ENCODE measurements at places on chromosomes 6 and 20. TPM values are rescaled to one million over a fixed set of nuclear protein-coding genes. Genes with fewer than 3 reads are reported as not detected.
A peak's percentile ranks its signal among the peaks of the same experiment; 100 is the strongest.

- H3K36me3 ChIP-seq = no peaks in the 10 kb centered on the region
- peaks cover 7% of the 10 kb centered on the region for H3K4me1 ChIP-seq
- no peak overlapping the region for H3K27ac ChIP-seq
- peaks cover 3% of the 10 kb centered on the region for H3K27me3 ChIP-seq
Measured at GRCh38 chr6:41284726-41285125, 1.8 kb downstream of the TREM1 start.

DNA sequence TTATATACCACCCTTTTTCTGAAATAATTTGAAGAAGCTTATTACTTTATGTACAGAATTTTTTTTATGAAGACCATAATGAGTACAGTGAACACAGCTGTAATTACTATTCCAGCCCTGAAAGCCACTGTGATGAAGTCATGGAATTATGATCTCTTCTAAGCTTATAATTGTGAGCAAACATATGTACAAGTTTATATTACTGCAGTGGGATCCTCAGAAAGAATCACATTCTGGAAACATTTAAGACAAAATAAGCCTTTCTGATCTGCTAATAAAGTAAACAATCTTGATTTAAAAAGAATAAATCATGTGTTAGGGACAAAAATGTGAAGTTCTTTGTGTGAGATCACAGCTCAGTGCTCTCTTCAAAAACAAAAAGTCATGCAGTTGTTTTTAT is 560.4 kb downstream of the CD109 start:
- DNase-seq = no peak
- no peaks in the 10 kb centered on the region for H3K36me3 ChIP-seq

RAE1 gene
- total RNA-seq = 63.4 TPM

- H3K27me3 ChIP-seq = peaks cover 22% of the 10 kb centered on the region
- no peak for DNase-seq
- H3K4me3 ChIP-seq = no peak overlapping the region
- peaks cover 6% of the 10 kb centered on the region for H3K4me1 ChIP-seq
- no peaks in the 10 kb centered on the region for H3K36me3 ChIP-seq
- H3K27ac ChIP-seq = no peak overlapping the region
Measured at GRCh38 chr6:4649728-4650127, 126.5 kb upstream of the CDYL start.

DNA sequence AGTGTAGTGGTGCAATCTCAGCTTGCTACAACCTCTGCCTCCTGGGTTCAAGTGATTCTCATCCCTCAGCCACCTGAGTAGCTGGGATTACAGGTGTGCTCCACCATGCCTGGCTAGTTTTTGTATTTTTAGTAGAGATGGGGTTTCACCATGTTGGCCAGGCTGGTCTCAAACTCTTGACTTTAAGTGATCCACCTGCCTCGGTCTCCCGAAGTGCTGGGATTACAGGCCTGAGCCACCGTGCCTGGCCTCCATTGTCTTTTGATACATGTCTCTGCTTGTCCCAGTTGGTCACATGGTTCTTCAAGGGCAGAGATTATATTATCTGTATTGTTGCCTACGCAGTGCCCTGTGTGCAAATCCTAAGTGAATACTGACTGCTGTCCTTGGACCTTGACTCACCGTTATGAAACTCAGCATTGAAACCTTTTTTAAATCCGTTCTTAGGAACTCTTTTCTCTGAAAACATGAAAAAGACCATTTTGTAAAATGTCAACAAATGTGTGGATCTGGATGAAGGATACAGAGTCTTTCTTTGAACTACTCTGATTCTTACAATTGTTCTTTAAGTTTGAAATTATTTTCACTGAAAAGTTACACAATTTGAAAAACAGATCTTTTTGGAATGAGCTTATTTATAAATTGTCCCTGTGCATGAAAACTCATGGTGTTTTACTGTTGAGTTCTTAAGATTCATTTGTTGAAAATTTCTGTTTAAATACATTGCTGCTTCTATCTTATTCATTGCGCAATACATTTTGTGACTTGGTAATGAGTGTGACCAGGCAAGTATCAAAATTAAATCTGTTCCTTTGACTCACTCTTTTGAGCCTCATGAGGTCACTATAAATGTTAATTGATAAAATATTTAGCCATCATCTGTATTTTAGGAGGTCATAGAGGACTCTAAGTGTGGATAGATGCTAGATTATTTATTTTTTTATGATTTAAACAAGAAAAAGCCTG is 293.5 kb downstream of the UTRN start:
- no peak overlapping the region for H3K27ac ChIP-seq
- H3K27me3 ChIP-seq = no peaks in the 10 kb centered on the region
- no peak overlapping the region for H3K4me3 ChIP-seq

- no peaks in the 10 kb centered on the region for H3K27me3 ChIP-seq
- no peak overlapping the region for H3K27ac ChIP-seq
- H3K4me3 ChIP-seq = no peak overlapping the region
Measured at GRCh38 chr20:20677186-20677585, 35.3 kb downstream of the RALGAPA2 start.

ATP6V1G2 gene
- total RNA-seq = 0.89 TPM

FERMT1 gene
- 0.71 TPM for total RNA-seq

GRCh38 chr6:84515067-84515466 is 249.3 kb downstream of the TBX18 start:
- H3K27me3 ChIP-seq = no peaks in the 10 kb centered on the region
- H3K27ac ChIP-seq = no peak overlapping the region
- DNase-seq = peak; percentile 13
- H3K4me1 ChIP-seq = no peaks in the 10 kb centered on the region
- H3K36me3 ChIP-seq = no peaks in the 10 kb centered on the region

DNA sequence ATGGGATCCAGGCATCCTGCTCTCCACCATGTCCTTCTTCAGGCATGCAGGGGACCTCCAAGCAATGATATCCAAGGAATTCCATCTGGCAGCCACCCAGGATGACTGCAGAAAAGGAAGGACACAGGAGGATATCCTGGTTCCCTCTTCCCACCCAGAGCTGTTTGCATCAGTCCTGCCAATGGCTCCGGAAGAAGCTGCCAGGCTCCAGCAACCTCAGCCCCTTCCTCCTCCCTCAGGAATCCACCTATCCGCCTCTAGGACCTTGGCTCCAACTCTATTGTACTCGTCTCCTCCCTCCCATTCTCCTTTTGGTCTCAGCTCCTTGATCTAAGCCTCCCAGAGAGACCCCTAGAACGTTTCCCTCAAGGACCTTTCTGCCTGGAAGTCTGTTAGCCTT is 733 bp upstream of the PSORS1C2 start:
- H3K36me3 ChIP-seq = peaks cover 5% of the 10 kb centered on the region
- no peak overlapping the region for H3K27ac ChIP-seq
- peaks cover 4% of the 10 kb centered on the region for H3K4me1 ChIP-seq

GRCh38 chr6:134010974-134011373 is 41.5 kb downstream of the SLC2A12 start:
- H3K4me1 ChIP-seq = peaks cover 13% of the 10 kb centered on the region
- DNase-seq = no peak
- H3K27me3 ChIP-seq = peaks cover 12% of the 10 kb centered on the region
- no peak overlapping the region for H3K27ac ChIP-seq
- H3K4me3 ChIP-seq = no peak overlapping the region

GRCh38 chr6:40901322-40902055 is 137.5 kb downstream of the UNC5CL start:
- peaks cover 3% of the 10 kb centered on the region for H3K27me3 ChIP-seq
- H3K4me3 ChIP-seq = no peak overlapping the region
- H3K36me3 ChIP-seq = no peaks in the 10 kb centered on the region
- H3K4me1 ChIP-seq = no peaks in the 10 kb centered on the region
- DNase-seq = no peak
- H3K27ac ChIP-seq = no peak overlapping the region

DNA sequence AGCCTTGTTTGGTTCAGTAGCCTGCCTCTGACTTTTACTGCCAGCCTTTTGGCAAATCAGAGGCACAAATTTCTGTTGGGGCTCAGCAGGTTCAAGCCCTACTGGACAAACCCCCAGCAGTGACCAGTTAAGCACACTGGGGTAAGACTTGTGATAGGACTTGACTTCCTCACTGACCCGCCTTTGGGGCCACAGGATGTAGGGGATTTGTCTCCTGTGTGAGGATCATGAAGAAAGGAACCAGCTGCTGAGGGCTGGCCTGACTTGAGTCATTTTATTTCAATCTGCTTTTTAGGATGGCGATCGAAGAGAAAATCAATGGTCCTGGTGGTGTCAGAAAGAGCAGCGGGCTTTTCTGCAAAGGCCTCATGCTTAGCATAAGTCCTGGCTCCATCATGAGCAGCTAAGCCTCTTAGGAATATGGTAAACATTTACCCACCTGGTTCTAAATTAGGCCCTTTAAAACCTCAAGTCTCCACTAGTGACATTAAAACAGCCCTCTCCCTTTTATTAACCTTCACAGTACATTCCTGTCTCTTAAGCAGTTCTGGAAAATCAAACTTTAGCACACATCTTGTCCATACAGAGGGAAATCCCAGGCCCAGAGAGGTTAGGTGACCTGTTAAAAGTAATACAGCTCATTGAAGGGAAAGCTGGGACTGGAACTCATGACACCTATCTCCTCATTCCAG is 16.6 kb downstream of the CHMP4B start:
- no peak for DNase-seq
- H3K27me3 ChIP-seq = no peaks in the 10 kb centered on the region
- H3K4me1 ChIP-seq = peaks cover 39% of the 10 kb centered on the region

- H3K4me3 ChIP-seq = no peak overlapping the region
- no peaks in the 10 kb centered on the region for H3K4me1 ChIP-seq
- H3K36me3 ChIP-seq = no peaks in the 10 kb centered on the region
- peaks cover 1% of the 10 kb centered on the region for H3K27me3 ChIP-seq
- no peak for DNase-seq
Measured at GRCh38 chr6:128422871-128423270, 97.5 kb downstream of the PTPRK start.

- H3K27ac ChIP-seq = no peak overlapping the region
- peaks cover 9% of the 10 kb centered on the region for H3K27me3 ChIP-seq
- H3K4me3 ChIP-seq = no peak overlapping the region
- no peak for DNase-seq
Measured at GRCh38 chr20:50280851-50281655, 90.4 kb downstream of the CEBPB start.

- H3K4me1 ChIP-seq = no peaks in the 10 kb centered on the region
- no peak overlapping the region for H3K4me3 ChIP-seq
- no peaks in the 10 kb centered on the region for H3K36me3 ChIP-seq
Measured at GRCh38 chr6:33604941-33605854, 15.9 kb upstream of the ITPR3 start.

SLC26A8 gene
- not detected for total RNA-seq

- H3K27me3 ChIP-seq = peaks cover 2% of the 10 kb centered on the region
Measured at GRCh38 chr6:163147994-163148393, 266.5 kb upstream of the QKI start.

DNA sequence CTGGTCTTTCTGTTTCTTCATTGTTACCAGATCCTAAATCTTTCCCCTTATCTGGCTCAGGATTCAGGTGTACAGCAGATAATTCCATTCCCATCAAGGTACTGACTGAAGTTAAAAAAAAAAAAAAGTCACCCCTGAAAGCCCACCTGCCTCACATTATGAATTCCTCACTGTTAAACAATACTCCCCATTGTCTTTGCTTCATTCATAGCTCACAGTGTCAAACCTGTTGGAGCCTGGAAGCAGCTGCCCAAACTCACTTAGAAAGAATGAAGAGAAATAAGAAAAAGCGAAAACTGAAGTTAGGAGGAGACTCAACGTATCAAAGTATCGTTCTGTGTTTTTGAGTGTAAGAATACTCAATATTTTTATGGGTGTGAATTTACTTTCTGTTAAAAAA is 1.8 kb upstream of the DCBLD1 start:
- peaks cover 16% of the 10 kb centered on the region for H3K4me1 ChIP-seq
- H3K27ac ChIP-seq = no peak overlapping the region
- peaks cover 2% of the 10 kb centered on the region for H3K36me3 ChIP-seq
- DNase-seq = no peak
- no peak overlapping the region for H3K4me3 ChIP-seq

DNA sequence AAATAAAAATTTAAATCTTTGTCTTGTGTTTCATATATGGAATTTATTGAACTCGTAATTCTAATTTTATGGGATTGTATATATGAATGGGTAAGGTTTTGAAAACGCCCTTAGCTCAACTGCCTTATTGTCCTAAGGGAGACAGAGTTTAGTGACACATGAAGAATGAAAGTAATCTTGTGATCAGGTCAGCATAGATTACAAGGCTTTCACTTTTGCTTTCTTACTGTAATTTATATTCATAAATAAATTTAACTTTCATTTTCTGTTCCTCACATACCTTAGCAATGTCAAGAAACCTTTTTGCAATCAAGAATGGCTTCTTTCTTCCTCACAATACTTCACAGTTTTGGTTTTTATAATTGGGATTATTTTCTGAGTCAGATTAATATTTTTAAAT is 14.4 kb downstream of the KPNA5 start:
- no peaks in the 10 kb centered on the region for H3K27me3 ChIP-seq
- H3K4me1 ChIP-seq = peaks cover 20% of the 10 kb centered on the region
- no peak overlapping the region for H3K4me3 ChIP-seq

TNFAIP3 gene
- total RNA-seq = 249 TPM

RAET1G gene
- not detected for total RNA-seq

- H3K4me1 ChIP-seq = peaks cover 61% of the 10 kb centered on the region
- H3K27ac ChIP-seq = peak overlapping the region; percentile 50
- peak overlapping the region; percentile 9 for H3K4me3 ChIP-seq
- peak; percentile 86 for DNase-seq
- no peaks in the 10 kb centered on the region for H3K27me3 ChIP-seq
Measured at GRCh38 chr6:166419286-166419685, 36.5 kb upstream of the MPC1 start.

- no peak overlapping the region for H3K27ac ChIP-seq
- H3K27me3 ChIP-seq = peaks cover 2% of the 10 kb centered on the region
- peaks cover 26% of the 10 kb centered on the region for H3K4me1 ChIP-seq
- H3K36me3 ChIP-seq = peaks cover 13% of the 10 kb centered on the region
Measured at GRCh38 chr6:130604841-130605399, 222.3 kb upstream of the SMLR1 start.

DNA sequence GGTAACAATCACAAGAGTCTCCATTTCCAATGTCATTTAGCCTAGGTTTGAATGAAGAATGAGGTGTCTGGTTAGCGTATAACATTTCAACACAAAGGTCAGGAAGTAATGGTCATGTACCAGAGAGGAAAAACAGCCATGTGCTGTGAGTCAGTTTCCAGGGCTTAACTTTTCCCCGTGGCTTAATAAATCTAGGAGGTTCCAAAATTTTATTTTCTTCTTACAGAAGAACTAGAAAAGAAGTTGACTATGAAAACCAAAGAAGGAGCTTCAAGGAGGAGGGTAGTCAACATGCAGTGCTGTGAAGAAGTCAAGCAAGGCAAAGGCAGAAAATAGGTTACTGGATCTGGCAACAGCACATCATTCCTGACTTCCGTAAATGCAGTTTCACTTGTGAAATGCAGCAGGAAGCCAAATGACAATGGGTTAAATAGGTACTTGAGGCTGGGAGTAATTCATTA is 8.4 kb upstream of the GABRR2 start:
- peaks cover 48% of the 10 kb centered on the region for H3K36me3 ChIP-seq
- H3K27ac ChIP-seq = no peak overlapping the region
- no peaks in the 10 kb centered on the region for H3K4me1 ChIP-seq
- no peak overlapping the region for H3K4me3 ChIP-seq
- no peaks in the 10 kb centered on the region for H3K27me3 ChIP-seq

DNA sequence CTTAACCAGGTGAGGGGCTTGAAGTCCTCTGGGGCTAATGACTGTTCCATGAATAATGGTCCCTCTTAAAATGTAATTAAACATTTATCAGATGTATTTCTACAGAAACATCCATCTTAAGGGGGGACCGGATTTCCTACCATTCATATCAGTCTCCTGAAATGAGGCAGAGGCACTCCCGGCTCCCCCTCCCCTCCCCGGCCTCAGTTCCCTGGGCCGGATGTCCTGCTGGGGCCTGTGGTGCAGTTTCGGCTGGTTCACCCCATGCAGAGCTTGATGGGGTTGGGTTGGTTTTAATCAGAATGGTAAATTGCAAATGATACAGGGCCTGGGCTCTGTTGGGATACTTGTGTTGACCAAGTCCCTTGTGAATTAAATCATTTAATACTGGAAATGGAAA is 349.4 kb downstream of the PREX1 start:
- no peak overlapping the region for H3K4me3 ChIP-seq
- no peak for DNase-seq
- H3K4me1 ChIP-seq = no peaks in the 10 kb centered on the region
- no peak overlapping the region for H3K27ac ChIP-seq
- H3K36me3 ChIP-seq = no peaks in the 10 kb centered on the region

LCA5 gene
- 0.05 TPM for total RNA-seq

IPCEF1 gene
- total RNA-seq = 1.5 TPM
